Suppressor macrophage treated with lipopolysaccharide for 1 hour (primary cell): ENCODE measurements at places on chromosomes 12 and 14.

DNA sequence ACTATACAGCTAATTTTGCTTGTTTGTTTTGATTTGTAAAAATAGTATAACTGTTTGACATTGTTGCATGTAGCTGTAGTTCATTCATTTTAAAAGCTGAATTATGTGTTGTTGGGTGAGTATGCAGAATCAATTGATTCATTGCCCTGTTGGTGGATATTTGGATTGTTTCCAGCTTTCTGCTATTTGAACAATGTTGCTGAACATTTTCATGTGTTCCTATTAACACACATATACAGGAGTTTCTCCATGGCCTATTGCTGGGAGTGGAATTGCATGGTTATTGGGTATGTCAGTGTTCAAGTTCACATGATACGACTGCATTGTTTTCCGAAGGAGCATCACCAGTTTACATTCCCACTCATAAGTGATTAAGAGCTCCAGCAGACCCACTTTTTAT is 75.3 kb downstream of the SRGAP1 start:
- DNase-seq, result no peak

GRCh38 chr12:53579545-53579955 is 46.6 kb downstream of the ATF7 start:
- DNase-seq, result peak; percentile 80

GRCh38 chr12:69645031-69645430 is 34.3 kb upstream of the LRRC10 start:
- no peak for DNase-seq

- DNase-seq, result no peak
These were observed 60.0 kb downstream of the EML1 start for GRCh38 chr14:99853206-99853605.

DNA sequence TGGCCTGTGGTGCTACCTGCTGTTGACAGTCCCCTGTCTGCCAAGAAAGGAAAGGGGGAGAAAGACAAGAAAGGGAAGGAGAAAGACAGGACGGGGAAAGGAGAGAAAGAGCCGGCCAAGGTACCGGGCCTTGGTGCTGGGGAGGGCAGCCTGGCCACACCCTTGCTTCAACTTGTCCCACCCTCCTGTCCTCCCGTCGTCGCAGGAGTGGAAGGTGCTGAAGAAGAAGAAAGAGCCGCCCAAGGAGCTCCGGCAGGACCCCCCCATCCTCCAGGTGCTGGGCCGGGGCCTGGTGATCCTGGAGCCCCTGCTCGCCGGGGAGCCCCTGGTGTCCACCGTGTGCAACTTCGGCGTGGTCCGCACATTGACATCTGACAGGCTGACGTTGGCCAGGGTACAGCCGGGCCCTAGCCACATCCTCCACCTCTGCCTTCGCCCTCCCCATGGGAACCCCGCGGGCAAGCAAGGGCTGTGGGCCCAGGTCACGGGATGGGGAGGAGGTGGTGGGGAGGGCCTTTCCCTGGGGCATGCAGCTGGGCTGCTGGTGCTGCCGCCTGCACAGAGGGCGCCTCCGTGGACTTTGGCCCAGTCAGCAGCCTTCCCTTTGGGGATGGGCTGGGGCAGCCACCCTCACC is 2.9 kb upstream of the B3GNT4 start:
- DNase-seq, result no peak

DNA sequence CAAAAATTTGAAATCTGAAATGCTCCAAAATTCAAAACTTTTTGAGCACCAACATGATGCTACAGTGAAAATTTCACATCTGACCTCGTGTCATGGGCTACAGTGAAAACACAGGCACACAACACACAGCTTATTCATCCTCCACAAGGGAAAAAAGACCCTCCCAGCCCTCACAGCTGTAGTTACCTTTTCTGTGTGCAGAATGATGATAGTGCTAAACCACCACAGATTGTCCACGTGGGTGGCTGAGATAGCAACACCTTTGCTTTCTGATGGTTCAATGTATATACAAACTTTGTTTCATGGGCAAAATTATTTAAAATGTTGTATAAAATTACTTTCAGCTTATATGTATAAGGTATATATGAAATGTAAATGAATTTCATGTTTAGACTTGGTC is 46.8 kb downstream of the FRS2 start:
- no peak for DNase-seq

GRCh38 chr12:47366579-47366978 is 286.8 kb upstream of the AMIGO2 start:
- DNase-seq, result no peak

DNA sequence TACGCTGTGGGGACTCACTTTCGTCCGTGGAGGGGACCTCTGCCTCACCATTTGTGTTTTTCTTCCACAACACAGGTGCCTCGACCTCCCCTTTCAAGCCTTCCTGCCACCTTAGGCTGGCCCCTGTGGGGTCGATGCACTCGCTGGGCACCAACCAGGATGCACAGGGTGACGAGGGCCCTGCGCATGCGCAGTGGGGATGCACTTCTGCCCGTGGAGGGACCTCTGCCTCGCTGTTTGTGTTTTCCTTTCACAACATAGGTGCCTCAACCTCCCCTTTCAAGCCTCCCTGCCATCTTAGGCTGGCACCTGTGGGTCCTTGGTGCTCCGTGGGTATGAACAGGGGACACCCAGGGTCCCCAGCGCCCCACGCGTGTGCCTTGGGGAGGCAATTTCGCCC is 356.8 kb downstream of the ALG10 start:
- DNase-seq, result no peak

- DNase-seq, result no peak
These were observed 23.3 kb upstream of the GYS2 start for GRCh38 chr12:21627924-21628323.

DNA sequence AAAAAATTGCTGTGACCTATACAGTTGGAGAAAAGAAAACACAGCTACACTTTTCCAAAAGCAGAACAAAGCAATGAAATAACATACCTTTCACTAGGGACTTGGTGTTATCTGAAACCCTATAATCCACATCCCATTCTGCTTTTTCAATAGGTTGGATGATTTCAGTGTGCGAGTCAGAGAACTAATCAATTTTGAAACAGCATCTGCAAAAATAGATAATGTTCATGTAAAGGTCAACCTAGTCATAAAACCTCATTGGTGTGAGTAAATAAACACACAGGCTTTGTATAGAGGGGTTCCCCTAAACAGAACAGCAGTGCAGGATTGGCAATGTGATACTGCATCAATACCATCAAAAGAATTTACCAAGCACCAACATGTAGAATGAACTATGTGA is 173.0 kb upstream of the G2E3 start:
- DNase-seq, result no peak

DNA sequence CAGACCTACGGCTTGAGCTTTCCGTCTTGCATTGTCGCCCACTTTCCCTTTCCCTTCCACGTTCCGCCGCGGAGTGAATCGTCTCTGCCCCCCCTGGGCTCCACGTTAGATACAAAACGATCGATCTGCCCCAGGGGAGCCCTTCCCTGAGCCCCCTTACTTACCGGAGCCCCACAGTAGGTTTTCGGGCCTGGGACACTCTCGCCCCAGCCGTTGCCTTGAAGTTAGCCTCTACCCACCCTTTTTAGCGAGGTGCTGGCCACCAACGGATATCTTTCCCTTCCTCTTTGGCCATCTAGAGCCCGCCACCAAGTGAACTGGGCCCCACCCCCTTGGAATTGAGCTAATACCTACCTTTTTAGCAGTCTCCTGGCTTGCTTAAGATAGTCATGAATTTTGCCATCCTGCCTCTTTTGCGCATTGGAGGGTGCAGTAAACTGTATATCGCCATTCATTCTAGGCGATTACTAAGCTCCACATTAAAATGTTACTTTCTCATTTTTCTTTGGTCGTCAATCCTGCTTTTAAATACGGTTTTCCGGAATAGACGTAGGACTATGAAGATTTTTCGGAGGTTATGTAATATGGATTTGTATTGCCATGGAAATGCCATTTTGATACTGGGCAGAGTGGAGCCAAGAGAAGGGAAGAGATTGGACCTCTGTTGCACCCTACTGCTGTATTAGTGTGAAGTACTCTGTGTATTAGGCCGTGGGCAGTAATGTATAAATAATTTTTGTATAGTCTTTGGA is 764 bp downstream of the RBM25 start:
- peak; percentile 66 for DNase-seq
